ENCODE measurements at places on chromosomes 12 and 14.

DNA sequence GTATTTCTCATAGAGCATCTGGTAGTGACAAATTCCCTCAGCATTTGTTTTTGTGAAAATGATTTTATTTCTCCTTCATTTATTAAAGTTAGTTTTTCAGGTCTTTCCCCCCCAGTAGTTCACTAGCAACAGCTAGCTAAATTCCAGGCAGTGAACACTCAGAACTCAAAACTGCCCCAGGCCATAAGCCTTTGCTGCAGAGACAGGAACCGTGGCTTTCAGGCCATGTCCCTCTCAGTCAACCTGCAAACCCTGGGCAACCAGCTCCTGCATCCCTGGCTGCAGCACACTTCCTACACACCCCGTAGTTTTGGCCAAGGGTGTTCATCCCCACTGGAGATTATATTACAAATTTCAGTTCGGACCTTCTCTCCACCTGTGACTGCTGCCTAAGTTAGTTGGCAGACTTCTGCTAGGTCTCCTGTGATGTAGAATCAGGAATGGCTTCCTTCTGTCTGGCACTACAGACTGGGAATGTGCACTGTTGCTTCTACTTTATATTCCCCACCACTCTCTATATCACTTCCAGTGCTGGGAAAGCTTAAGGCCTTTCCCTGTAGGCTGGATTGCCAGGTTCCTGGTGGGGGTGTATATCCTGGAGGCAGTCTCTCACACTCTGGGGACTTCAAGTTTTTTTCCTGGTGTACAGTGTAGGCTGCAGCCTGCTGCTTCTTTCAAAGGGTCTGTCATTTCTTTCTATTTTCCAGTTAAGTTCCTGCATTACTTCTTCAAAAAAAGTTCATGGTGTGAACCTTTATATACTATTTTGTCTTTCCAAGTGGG lies 924.4 kb upstream of the LRFN5 start:
- no peak for DNase-seq

DNA sequence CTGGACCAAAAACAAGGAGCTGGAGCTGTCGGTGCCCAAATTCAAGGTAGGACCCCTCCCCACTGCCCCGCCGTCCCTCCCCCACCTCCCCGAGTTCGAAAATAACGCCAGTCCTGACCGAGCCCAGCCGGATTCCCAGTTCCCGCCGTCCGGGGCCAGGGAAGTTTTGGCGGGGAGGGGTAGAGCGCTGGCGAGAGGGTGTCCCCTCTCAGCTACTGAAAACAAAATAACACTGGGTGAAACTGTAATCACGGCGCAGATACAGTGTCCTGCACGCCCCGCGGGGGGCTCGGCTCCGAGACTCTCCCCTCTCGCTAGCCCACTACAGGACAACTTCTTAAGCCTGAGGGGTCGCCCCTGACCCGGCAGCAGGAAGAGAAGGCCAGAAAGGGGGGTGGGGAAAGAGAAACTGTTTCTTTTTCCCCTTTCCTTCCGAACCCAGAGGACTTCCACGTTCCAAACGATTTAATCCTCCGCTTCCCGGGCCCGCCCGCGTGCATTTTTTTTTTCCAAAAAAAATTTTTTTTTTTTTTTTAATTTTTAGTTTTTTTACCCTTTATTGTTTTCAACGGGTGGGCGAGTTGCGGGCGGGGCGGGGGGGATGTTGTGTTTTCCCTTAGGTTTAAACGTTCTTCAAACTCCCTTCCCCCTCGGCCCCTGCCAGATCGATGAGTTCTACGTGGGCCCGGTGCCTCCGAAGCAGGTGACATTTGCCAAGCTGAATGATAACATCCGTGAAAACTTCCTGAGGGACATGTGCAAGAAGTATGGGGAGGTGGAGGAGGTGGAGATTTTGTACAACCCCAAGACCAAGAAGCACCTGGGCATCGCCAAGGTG lies 1.6 kb downstream of the SETD1B start:
- DNase-seq = no peak

GRCh38 chr12:23169012-23169695 lies 544.2 kb downstream of the ETNK1 start:
- DNase-seq = no peak

GRCh38 chr12:119715268-119715620 lies 47.3 kb downstream of the PRKAB1 start:
- DNase-seq = no peak

DNA sequence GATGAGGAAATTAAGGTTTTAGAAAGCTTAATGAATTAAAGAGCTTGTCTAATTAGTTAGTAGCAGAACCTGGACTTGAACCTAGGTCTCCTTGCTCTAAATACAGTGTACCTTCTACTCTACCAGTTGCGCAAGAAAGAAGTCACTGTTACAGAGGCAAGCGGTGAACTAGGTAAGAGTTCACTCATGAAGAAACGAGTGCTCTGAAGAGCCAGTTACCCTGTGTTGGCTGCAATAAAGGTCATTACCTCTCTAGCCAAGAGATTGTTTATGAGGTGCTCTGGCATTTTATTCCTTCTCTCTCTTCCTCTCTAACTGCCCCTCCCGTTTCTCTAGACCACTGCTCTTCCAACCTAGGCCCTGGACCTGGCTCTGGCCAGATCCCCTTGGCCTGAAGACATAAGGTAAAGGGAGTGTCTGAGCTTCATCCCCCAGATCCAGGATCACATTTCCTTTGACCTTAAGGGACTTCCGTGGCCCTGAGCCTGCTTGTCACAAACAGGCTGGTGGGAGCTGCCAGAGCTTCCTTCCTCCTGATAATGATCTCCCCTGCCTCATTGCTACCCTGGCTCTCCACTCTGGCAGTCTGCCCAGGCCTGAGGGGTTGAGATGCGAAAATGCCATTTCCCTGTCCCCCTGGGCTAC lies 1.9 kb downstream of the RNASE7 start:
- no peak for DNase-seq

- no peak for DNase-seq
Measured at GRCh38 chr14:63893701-63894458, 41.1 kb downstream of the SYNE2 start.

- DNase-seq = no peak
Measured at GRCh38 chr12:2288471-2288870, 235.7 kb downstream of the CACNA1C start.

DNA sequence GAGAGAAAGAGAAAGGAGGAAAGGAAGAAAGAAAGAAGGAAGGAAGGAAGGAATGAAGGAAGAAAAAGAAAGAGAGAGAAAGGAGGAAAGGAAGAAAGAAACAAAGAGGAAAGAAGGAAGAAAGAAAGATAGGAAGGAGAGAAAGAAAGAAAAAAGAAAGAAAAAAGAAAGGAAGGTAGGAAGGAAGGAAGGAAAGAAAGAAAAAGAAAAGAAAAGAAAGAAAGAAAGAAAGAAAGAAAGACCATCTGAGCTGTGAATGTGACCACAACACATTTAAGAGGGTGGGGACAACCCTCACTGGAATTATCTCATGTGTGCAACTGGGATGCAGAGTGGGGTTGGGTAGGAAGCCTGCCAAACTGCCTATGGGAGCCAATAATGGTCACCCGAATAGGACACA lies 36.0 kb upstream of the BATF start:
- DNase-seq = no peak

DNA sequence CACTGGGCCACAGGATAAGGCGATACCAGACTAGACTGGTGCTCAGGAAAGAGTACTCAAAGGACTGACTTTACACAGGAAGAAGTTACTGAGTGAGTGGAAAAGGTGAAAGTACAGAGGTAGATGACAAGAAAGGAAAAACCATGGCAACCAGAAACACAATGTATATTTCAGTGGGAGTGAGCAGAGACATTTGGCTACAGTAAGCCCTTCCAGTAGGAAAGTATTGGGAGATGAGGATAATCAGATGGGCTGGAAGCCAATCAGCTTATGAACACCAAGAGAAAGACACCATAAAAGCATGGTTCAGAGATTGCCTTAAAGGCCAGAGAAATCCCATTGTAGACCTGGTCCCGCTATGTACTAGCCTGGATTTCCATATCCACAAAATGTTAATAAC lies 51.6 kb downstream of the TMTC1 start:
- DNase-seq = no peak

- DNase-seq = no peak
Measured at GRCh38 chr12:122421821-122422729, at the start of gene CLIP1. Gene CLIP1 (minus strand): TSS chr12:122422669. CDS start chr12:122380452, 42,217 bp downstream.

- DNase-seq = no peak
Measured at GRCh38 chr12:91249054-91249453, 66.4 kb upstream of the DCN start.

- no peak for DNase-seq
Measured at GRCh38 chr14:93160353-93160801, 24.3 kb downstream of the MOAP1 start.

GRCh38 chr12:106634206-106634605 lies 51.4 kb downstream of the RFX4 start:
- no peak for DNase-seq

DNA sequence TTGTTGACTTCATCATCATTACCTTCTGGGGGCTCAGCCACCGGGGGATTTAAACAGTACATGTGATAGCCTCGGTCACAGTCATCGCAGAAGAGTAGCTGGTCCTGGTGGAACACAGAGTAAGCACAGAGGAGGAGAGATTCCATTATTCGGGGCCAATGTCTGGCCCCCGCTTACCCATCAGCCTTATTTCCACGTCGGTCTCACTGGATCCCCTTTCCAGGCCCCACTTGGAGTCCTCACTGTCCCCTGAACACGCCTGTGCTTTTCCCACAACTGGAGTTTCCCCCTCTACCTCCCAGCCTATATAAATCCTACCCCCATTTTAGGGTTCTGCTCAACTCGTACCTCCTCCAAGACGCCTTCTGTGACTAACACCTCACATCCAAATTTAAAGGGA lies 274.0 kb downstream of the DPF3 start:
- no peak for DNase-seq

DNA sequence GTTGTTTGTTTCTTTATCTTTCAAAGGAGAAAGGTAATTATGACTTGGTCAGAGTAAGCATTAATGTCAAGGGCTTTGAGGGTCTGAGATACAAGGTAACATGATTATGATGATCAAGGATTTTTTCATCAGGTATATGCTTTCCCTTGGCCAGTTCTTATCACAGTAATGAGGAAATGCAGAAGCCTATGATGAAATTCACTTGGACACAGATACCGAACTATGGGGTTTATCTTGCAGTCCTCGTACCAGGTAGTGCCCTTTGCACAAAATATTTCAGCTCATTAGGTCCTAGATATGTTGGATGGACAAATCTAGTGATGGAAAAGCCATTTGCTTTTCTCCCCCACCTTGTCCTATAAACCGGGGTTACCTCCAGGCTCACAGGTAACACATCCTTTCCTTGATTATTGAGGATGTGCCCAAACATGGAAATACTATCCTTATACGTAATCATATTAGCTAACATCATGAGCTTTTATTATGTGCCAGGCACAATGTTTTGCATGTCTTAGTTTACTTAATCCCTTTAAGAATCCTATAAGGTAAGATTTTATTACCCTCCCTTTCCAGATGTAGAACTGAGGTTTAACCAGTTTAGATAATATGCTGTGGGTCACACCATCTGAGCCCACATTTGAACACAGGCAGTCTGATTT lies 7.0 kb upstream of the RASSF3 start:
- no peak for DNase-seq

GRCh38 chr12:75116646-75117198 lies 92.9 kb downstream of the KCNC2 start:
- DNase-seq = no peak

GRCh38 chr14:32584079-32584478 lies 255.0 kb downstream of the AKAP6 start:
- DNase-seq = no peak

- DNase-seq = no peak
Measured at GRCh38 chr12:48442179-48442847, 30.0 kb upstream of the ANP32D start.

GRCh38 chr12:52349196-52349595 lies 18.1 kb downstream of the KRT85 start:
- DNase-seq = no peak

DNA sequence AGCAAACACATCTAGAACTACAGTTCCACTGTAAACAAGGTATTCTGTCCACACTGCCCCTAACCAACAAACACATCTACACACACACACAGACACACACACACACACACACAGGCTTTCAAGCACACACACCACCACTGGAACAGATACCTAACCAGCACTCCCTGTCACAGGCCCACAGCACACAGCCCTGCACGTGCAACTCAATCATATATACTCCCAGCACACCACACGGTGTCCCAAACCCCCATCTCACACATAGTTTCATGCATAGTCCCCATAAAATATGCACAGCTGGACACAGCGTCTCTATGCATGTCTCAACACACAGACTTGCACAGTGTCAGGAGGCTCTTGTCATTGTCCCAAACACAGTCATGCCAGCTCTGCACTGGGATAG lies 27.6 kb downstream of the KRT8 start:
- DNase-seq = no peak

GRCh38 chr12:8127138-8127537 lies 3.7 kb downstream of the CLEC4A start:
- no peak for DNase-seq

DNA sequence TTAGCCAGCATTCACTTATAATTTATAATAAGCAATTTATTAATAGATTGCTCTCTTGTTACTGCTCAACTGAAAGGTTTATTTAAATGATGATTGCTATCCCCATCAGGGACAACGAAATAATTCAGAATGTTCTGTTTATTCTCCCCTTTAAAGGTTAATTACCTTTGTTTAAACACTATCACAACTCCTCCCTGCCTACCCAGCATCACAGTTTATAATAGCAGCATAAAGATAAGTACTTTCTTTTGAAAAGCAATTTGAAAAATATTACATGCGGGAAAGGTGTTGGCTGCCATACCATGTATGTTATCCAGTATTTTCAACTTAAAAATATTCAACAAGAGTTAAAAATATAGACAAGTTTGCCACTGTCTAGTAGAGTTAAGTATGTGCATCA lies 30.6 kb downstream of the SCAF11 start:
- no peak for DNase-seq

- DNase-seq = no peak
Measured at GRCh38 chr14:83894568-83894967, 1635.4 kb upstream of the FLRT2 start.

GRCh38 chr12:80802652-80803400 lies 86.1 kb downstream of the MYF5 start:
- no peak for DNase-seq

DNA sequence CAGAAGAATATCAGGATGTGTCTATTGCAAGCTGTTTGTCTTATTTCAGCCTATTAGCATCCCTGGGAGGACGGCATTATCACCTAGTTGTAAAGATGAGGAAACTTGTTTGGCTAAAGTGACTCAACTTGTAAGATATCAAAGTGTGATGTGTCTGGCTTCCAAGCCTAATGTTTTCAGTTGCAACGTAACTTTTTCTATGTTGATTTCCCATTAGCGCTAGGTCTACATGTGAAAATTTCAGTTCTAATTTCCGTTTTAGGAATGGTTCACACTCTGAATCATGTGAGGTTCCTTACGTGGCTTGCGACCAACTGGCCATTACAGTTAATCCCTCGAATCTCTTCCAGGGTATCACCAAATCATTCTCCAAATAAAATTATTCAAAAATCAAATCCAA lies 58.0 kb downstream of the LLPH start:
- DNase-seq = no peak

DNA sequence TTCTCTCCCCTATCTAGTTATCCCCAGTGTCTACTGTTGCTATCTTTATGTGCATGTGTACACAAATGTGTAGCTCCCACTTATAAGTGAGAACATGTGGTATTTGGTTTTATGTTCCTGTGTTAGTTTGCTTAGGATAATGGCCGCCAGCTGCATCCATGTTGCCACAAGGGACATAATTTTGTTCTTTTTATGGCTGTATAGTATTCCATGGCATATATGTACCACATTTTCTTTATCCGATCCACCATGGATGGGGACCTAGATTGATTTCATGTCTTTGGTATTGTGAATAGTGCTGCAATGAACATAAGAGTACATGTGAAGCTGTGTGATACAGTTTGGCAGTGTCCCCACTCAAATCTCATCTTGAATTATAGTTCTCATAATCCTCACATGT lies 218.1 kb downstream of the KSR2 start:
- no peak for DNase-seq

Measured in stimulated activated CD8-positive, alpha-beta memory T cell treated with anti-CD3 and anti-CD28 coated beads, Interleukin-4, amount 100 ng/mL, for 1 hour (primary cell).